Activated CD8-positive, alpha-beta T cell treated with anti-CD3 and anti-CD28 coated beads for 36 hours (primary cell): ENCODE measurements at places on chromosomes 2 and 18.

DNA sequence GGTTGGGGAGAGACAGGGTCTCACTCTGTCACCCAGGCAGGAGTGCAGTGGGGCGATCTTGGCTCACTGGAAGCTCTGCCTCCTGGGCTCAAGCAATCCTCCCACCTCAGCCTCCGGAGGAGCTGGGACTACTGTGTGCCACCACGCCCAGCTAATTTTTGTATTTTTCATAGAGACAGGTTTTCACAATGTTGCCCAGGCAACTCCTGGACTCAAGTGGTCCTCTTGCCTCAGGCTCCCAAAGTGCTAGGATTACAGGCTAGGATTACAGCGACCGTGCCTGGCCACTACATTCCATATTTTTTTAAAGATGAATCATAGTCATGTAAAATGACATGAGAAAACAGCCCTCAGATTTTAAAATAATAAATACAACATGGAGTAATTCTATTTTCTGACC lies 32.3 kb downstream of the CWC22 start:
- no peak for DNase-seq

GRCh38 chr2:95054016-95054415 lies 28.5 kb downstream of the MAL start:
- no peak for DNase-seq

- DNase-seq, result no peak
Measured at GRCh38 chr18:61891894-61892293, 913 bp downstream of the RNF152 start.

DNA sequence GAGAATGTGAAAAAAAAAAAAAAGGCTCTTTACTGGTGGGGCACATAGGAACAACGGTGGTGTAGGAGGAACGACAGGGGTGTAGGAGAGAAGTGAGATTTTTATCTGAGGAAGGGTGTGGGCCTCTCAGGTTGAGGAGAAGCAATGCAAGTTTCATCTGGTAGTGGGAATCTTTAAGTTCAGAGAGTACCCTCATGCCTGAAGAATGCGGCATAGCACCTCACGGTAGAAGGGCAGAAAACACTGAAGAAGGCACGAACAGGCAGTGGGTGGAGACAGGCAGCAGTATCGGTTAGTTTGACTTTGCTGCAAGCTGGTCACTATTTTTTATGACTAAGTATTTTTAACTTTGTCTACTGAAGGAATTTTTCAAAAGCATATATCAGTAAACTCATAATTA lies 52.2 kb upstream of the TSPYL6 start:
- no peak for DNase-seq

- no peak for DNase-seq
Measured at GRCh38 chr2:128632501-128632800, 313.8 kb upstream of the HS6ST1 start.

DNA sequence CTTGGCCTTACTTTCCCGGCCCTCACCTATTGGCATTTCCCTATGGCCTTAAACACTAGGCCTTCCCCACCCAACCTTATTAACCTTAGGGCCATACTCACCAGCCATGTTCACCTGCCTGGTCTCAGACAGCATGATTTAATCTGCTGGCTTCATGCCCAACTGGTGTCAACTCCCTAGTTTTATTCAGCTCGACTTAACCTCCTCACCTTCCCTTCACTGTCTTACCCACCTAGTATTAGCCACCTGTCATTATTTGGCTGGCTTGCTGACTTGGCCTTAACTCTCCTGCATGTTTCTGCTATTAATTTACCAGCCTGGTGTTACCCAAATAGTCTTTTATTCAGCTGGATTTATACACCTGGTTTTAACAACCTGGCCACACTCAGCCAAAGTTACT lies 136.0 kb upstream of the ZSWIM2 start:
- DNase-seq, result no peak

DNA sequence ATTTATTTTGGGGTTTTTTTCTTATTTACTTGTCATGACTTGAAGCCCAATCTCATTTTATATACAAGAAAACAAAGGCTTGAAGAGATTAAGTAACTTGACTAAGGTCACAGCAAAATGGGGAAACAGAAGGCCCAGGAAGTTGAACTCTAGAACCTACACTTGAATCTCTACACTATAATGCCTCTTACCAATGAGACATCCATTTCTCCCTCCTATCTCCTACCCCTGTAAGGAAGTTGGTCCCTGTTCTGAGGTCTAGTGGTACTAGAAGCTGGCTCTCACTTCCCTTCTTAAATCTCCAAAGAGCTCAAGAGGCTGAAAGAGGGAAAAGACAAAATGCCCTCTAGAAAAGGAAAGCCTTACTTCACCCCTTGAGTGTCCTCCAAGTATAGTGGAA lies 25.5 kb upstream of the IHH start:
- DNase-seq, result no peak

DNA sequence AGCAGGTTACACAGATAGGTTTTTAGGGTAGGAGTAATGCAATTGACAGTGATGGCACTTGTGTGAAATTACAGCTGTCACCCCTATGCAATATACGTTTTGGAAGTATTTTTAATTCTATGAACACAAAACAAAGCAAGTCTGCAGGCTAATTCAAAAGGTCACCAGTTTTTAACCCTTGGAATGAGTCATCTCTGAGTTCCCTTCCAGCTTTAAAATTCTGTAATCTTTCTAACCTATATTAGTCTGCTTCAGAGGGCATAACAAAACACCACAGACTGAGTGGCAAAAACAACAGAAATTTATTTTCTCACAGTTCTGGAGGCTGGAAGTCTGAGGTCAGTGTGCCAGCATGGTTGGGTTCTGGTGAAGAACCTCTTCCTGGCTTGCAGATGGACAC lies 596.9 kb upstream of the HNMT start:
- no peak for DNase-seq

- no peak for DNase-seq
Measured at GRCh38 chr2:204737296-204737695, 192.0 kb downstream of the PARD3B start.

GRCh38 chr2:42142547-42143184 lies 26.5 kb upstream of the EML4 start:
- DNase-seq, result no peak

DNA sequence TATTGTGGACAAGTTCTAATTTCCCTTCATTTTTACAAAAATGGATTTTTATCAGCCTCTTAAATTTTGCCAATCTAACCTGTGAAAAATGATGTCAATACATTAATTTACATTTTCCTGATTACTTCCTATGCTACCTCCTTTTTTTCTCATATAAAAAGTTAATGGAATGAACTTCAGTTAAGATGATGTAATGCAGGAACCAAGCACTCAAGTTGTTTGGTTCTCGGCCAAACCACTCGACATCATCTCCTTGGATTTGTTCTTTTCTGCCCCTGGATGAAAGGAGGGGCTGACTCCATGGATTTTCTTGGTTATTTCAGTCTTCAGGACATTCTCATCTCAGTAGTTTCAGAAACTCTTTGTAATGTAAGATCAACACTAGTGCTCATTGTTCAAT lies 253.1 kb upstream of the NXPH2 start:
- no peak for DNase-seq

DNA sequence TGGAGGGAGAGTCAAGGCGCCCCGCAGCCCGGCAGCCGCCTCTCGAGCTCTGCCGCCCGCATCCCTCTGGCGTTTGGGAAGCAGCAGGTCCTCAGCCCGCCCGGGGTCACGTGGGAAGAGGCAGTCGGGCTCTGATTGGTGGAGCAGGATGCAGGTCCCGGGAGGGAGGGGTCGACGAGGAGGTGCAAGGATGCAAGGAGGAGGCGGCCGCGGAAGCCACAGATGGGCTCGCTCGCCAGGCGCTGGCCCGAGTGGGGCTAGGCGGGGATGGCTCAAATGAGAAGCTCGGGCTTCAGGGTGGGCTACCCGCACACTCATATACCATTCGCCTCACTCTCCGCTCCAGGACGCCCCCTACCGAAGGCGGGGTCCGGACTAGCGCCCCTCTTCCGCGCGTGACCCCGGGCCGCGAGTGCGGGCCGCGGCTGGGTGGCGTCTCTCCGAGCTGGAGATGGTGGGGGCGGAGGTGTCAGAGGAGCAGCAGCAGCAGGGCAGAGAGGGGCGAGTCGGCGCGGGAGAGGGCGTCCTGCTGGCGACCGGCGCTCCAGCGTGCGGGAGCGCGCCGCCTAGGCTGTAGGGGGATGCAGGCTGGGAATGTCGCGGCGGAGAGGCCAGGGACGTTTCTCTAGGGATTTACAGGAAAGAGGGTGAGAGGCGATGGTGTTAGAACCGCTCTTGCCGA lies at the start of gene TMEFF2:
Gene TMEFF2, minus strand, starts transcription at position 68 of the 682 bp plus-strand sequence. CDS start 409 bp downstream, outside the sequence.
- DNase-seq, result peak; percentile 67

DNA sequence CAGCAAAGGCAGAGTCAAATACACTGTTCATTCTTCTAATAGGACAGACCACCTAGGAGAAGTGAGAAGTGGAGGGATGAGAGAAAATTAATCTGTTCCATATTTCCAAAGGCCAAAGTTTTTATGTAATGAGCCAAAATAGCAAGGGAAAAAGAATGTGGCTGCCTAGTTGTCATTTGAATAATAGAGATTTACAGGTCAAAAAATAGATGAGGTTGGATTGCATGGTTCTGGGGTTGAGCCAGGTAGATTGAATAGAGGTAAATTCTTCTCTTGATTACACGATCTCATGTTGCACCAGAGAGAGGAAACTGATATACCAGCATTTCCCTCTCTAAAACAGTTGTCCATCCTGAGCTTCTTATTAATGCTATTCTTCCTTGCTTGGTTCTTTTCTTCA lies 325.8 kb downstream of the CCDC178 start:
- DNase-seq, result no peak

DNA sequence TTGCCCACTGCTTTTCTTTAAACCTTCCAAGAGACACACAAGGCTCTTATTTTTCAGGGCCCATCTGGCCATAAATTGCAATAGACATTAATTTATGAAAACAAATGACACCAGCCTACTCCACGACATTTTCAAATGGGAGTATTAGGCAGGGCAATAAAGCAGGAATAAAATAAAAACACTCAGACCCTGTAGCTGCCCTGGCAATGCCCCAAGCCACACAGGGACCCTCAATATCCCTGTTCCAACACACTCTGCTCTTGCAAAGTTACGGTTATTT lies 550.8 kb upstream of the TNP1 start:
- DNase-seq, result no peak

- no peak for DNase-seq
Measured at GRCh38 chr2:217742841-217743240, 260.0 kb downstream of the TNS1 start.

- DNase-seq, result peak; percentile 1
Measured at GRCh38 chr18:79489051-79489898, 93.5 kb downstream of the NFATC1 start.

- no peak for DNase-seq
Measured at GRCh38 chr2:160507046-160507407, 13.4 kb upstream of the RBMS1 start.

- DNase-seq, result no peak
Measured at GRCh38 chr2:225742487-225742886, 343.0 kb downstream of the NYAP2 start.

- DNase-seq, result no peak
Measured at GRCh38 chr2:130390460-130391057, 34.7 kb downstream of the PTPN18 start.

DNA sequence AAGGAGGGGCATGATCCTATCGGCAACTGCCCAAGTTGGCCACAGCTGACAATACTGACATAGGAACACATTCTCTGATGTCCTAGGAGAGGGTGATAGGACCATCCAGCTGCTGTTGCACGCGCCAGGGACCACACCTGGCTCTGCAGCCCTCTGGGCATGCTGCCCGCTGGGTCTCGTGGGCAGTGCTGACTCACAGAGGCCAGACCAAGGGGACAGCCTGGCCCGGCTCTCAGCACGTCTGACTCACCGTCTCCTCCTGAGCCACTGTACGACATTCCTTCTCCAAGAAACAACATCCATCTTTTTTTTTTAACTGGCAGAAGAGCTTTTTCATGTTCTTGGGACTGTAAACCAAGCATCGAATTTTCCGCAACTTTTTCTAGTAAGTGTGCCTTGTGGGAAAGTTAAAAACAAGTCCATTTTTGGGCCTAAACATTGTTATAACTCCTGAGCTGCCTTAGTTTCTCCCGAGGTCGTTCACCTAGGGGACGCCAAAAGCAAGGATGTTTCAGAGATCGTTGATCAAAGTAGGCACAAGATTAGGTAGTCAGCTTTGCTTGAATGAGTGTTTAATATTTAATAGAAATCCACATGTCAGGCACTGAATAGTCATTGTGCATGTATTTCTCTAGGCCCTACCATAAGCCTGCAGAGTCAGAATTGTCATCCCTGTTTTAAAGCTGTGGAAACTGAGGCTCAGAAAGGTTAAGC lies 100.3 kb downstream of the TTC32 start:
- no peak for DNase-seq

DNA sequence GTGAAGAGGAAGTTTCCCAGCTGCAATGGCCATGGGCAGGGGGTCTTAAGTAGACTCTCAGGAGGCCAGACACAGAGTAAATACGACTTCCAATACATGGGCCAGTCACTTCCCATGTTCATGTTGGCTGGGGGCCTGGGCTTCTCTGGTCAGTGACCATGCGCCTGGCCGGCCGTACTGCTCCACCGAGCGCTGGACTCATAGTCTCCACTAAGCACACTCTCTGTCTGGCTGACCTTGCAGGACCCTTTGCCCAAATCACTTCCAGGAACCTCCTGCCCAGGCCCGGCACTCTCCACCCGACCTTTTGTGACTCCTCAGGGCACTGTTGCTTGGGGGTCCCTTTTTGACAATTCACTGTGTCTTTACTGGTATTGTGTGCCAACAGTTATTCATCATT lies 69.3 kb downstream of the SOWAHC start:
- no peak for DNase-seq

DNA sequence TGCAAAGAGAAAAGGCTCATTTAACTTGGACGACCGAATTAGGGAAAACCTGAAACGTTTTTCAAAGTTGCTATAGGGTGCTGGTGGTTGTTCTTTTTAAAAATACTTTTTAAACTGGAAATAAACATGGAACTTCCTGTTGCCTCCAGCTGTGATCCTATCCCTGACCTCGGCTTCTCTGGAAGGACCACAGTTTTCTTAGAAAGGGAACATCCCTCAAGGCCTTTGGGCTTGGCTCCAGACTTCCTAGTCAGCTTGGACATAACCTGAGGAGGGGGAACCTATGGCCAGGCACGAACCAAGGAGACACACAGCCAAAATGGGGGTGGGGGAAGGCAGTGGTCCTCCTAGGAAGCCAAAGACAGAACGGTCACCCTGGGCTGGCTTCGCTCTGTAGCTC lies 57.7 kb downstream of the CENPO start:
- no peak for DNase-seq

GRCh38 chr2:129480790-129481189 lies 498.7 kb upstream of the RAB6C start:
- no peak for DNase-seq

DNA sequence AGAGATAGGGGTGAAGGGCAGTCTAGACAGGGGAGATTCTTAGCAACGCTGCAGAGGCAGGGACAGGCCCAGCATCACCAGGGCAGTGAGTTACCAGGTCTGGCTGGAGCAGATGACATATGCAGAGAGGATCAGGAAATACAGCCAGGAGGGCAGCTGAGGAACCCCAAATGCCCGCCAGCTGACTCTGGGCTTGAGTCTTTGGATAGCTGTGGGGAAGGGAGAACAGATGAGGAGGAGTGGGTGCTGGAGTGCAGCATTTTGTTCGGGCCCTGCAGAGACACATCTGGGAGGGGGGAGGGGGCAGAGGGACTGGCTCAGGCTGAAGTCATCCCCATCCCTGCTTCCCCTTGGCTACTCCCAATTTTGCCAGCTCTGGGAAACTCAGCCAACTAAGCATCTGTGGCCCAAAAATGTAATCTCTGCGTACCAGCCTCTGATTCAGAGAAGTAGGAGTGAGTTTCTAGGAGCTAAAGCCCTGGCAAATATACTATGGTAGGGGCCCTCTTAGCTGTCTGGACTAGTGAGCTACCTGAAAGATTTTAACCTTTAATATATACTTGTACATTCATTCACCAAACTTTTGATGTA lies 214.5 kb downstream of the ZBTB7C start:
- DNase-seq, result no peak

- DNase-seq, result no peak
Measured at GRCh38 chr2:172722481-172722880, 13.2 kb upstream of the RAPGEF4 start.

GRCh38 chr2:238203973-238204683 lies 633 bp upstream of the ILKAP start:
- DNase-seq, result no peak
